NCI-H446 treated with DMSO at 0.1 percent for 48 hours (cell line): ENCODE measurements at places on chromosomes 5 and 9.
A peak's percentile ranks its signal among the peaks of the same experiment; 100 is the strongest.

GRCh38 chr5:88770276-88771257 is 112.4 kb downstream of the MEF2C start:
- no peak for DNase-seq

DNA sequence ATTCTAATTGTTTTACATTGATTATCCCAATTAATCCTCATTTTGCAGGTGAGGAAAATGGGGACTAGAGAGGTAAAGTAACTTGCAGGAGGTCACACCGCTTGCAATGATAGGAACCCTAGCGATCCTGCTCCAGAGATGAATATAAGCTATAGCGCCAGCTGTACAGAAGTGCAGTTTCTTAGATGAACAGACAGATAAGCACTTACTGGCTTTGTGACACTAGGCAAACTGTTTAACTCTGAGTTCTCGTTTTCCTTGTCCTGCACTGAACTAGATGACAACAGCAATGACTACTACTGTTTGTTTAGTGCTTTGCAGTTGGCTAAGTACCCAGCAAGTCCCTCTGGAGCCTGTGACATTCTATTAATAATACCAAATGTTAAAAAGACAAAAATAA is 11.1 kb downstream of the LHX6 start:
- DNase-seq, result no peak

- no peak for DNase-seq
These were observed 462.9 kb downstream of the DMRT2 start for GRCh38 chr9:1513105-1513504.

GRCh38 chr5:110038297-110038997 is 348.7 kb downstream of the MAN2A1 start:
- no peak for DNase-seq

DNA sequence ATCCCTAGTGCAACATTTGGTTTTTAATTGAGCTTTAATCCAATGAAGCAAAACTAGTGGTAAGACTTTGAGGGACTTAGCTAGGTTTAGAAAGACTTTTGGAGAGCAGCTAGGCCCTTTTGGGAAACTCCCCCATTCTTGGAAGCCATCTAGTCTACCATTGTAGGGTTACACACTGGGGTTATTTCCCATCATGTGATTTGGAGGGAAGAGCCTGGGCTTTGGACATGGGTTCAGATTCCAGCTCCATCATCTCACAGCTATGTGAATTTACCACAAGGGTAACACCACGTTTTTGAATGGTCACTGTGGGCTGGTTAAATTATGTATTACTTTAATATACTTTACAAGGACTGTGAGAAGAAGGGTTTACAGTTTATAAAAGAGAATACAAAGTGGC is 18.3 kb upstream of the TNFSF15 start:
- no peak for DNase-seq

DNA sequence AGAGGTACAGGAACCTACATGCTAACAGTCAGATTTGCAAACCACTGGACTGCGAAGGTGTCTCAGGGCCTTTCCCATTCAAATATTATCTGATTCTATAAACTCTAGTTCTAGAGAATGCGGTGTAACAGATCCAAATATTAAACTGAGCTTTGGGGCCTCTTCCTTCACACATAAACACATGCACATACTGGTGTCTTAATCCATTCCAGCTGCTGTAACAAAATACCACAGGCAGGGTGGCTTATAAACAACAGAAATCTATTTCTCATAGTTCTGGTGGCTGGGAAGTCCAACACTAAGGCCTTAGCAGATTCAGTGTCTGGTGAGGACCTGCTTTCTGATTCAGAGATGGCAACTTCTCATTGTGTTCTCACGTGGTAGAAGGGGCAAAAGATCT is 30.2 kb downstream of the RETREG1 start:
- DNase-seq, result no peak

DNA sequence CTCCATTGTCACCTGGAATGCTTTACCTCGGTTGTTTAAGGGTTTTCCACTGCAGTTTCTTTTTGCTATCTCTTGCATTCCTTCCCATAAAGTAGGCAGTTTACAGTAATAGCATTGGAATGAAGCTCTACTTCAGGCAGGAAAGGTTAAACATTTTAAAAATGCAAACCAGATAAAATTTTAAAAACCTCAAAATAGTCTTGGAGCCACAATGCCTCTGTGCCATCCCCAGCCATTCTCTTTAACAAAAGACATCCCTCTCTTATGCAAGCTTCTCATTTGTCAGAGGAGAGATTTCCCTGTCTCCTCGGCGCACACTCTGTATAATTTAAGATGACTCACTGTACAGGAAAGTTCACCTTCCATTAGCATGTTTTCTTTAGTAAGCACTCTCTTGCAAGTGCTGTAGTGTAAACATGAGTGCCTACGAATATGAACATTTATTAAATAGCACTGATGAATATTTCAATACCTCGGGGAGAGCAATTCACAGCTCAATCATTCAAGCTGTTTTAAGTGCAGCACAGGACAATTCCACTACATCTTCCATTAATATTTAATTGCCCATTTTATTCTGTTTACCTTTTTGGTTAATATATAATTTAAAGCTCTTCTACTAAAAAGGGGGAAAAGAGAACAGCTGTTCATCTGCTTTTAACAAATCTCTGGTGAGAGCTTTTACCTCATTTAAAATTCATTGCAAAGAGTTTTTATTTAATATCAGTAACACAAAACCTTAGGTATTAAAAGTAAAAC is 343.6 kb downstream of the SPATA31D1 start:
- no peak for DNase-seq

DNA sequence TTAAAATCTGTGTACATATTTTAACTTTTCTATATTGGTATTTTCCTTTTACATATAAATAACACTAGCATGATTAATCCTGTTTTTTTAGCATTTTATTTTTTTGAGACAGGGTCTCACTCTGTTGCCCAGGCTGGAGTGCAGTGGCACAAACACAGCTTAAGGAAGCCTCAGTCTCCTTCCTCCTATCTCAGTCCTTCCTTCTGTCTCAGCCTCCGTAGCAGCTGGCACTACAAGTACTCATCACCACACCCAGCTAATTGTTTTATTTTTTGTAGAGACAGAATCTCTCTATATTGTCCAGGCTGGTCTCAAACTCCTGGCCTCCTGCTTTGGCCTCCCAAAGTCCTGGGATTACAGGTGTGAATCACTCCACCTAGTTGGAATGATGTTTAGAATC is 1.5 kb upstream of the C5orf24 start:
- no peak for DNase-seq

DNA sequence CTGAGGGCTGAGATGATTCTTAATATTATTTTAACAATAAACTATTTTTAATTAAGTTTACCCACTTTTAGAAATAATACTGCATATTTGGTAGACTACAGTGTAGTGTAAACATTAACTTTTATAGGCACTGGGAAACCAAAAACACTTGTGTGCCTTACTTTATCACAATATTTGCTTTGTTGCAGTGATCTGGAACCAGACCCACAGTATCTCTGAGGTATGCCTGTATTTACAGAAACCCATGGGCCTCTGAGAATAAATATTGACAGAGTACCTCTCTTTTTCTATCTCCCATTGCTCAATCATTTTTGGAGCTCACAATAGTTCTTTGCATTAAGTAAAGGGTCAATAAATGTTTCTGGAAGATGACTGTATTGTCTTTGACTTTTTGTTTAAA is 73.3 kb downstream of the SLCO4C1 start:
- no peak for DNase-seq

DNA sequence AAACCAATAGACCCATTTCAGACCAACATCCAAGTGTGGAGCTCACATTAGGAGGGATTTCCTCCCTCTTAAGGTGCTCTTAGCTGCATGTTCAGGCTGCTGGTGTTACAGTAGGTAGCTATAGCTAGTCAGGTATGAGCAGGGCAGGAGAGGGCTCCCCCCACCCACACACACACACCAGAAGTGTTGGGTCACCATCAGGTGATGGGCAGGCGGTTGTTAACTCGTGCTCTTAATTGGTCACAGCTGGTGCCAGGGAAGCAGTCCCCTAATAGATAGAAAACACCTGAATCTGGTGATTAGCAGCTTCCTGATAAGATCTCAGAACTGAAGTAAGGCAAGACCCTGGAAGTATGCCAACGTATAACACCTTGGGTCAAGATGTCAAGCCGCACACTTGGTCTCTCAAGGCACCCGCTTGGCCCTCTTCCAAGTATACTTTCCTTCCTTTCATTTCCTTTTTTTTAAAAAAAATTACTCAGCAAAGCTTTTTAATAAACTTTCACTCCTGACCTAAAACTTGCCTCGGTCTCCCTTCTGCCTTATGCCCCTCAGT is 532.4 kb downstream of the DNAH5 start:
- no peak for DNase-seq

DNA sequence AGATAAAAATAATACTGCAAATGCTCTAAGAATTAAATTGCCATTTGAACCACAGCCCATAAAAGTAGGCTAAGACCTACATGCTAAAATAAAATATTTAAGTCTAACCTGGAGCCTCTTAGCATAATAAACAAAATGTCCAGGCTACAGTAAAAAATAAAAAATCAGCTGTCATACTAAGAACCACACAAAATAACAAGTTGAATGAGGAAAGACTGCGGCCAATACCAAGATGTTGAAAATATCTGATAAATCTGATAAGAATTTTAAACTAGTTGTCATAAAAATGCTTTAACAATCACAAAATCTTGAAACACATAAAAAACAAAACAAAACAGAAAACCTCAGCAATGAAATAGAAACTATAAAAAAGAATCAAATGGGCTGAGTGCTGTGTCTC is 336.9 kb upstream of the MSX2 start:
- no peak for DNase-seq

DNA sequence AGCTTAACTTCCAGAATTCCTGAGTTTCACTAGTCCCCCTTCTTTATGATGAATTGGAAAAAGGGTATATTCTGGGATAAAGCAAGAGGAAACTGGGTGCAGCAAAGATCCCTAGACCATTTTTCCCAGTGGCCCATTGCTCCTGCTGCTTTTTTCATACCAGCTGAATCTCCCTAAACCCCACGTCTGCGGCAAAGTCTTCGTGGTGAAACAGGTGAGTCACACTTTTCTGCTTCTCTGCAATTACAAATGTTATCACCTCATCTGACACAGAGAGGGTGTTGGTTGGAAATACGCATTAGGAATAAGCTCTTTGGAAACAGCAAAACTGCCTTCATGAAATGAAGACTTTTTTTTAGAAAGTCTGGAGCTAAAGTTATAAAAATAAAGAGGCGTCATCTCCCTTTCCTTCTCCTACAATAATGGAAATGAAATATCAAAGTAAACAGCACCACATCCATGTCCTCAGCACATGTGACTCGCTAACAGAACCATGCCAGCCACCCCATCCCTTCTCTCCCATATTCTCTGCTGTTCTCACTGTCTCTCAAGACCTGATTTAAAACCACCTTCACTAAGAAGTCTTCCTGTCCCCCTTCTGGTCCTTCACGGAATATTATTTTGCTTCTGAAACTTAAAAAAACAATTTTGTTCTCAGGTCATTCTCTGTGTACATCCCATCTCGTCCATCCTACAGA is 39.5 kb upstream of the GLRX start:
- DNase-seq, result no peak

DNA sequence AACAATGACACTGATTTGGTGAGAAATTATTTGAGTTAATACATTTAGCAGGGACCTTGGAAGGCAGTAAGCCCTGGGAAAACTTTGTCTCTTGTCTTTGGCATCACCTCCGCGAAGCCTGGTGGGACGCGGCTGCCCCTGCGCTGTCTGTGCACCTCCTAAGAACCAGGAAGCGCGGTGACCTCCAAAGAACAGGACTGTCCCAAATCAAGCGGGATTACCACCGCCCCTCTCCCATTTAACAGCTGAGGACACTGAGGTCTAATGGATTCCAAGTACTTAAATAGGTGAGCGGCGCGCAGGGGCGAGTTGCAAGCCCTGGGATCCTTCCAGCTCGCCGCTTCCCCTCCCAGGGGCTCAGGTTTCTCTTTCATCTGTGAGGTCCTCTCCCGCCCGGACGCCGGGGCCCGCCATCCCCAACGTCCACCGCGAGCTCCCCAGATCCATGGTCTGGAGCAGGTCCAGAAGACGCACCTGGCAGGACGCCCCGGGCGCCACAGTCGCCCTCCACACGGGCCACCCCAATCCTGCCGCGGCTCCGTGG is 432 bp downstream of the STARD4 start:
- DNase-seq, result no peak

- no peak for DNase-seq
These were observed 12.9 kb downstream of the TAS2R1 start for GRCh38 chr5:9617221-9617620.

- peak; percentile 6 for DNase-seq
These were observed 796.0 kb upstream of the CHD1 start for GRCh38 chr5:99724732-99725290.
